ENCODE measurements at places on chromosomes 16 and 17.

- peak; percentile 42 for DNase-seq
Measured at GRCh38 chr16:82368041-82368440, 198.0 kb upstream of the MPHOSPH6 start.

- no peak for DNase-seq
Measured at GRCh38 chr16:48963306-48963705, 318.3 kb downstream of the CBLN1 start.

GRCh38 chr16:89143911-89144675, 27.5 kb upstream of the CDH15 start:
- no peak for DNase-seq

- DNase-seq: no peak
Measured at GRCh38 chr16:2675714-2676113, 6.6 kb upstream of the KCTD5 start.

DNA sequence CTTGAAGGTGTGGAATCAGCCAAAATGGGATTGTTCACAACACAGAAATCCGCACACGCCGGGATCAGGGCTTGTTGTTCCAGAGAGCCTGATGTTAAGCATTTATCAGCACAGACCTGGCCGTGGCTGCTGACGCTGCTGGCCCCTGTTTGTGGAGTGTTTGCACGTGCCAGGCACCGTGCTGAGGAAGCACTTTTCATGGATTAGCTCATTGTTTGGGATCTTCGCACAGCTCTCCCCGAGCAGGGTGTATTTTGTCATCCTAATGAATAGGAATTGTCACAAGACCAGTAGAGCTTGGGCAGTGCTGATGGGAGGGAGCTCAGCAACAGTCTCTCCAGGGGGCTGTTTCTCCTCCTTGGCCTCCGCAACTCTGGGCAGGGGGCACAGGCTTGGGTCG, 160.4 kb upstream of the PLCG2 start:
- DNase-seq: no peak

GRCh38 chr17:71055128-71055527, 885.8 kb downstream of the KCNJ2 start:
- DNase-seq: no peak

DNA sequence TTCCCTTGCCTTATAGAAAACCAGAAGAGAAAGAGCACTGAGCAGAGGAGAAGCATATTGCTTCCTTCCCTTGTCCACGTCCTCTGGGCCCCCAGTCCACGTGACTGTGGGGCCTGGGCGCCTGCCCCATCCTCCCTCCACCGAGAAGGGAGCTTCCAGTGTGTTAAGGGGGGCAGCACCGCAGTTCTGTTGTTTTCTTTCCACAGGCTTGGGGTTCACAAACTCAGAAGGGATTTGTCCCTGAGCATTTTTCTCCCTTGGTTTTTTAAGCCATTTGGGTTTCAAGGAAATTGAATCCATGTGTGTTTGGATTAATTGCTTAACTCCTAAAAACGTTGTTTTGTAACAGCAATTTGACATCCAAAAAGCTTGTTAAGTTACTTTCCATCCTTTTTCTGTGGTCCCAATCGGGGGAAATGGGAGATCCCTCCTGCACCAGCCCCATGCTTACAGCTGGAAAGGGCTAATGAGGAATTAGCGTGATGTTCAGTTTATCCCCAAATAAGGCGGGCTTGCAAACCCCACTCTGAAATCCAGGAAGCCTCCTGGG, 347.5 kb upstream of the TNRC6C start:
- DNase-seq: no peak

GRCh38 chr17:64448665-64449512, at the start of gene MILR1:
Gene MILR1, plus strand, starts transcription at chr17:64449115. Its CDS starts 54 bp downstream, at chr17:64449169.
- DNase-seq: peak; percentile 89

DNA sequence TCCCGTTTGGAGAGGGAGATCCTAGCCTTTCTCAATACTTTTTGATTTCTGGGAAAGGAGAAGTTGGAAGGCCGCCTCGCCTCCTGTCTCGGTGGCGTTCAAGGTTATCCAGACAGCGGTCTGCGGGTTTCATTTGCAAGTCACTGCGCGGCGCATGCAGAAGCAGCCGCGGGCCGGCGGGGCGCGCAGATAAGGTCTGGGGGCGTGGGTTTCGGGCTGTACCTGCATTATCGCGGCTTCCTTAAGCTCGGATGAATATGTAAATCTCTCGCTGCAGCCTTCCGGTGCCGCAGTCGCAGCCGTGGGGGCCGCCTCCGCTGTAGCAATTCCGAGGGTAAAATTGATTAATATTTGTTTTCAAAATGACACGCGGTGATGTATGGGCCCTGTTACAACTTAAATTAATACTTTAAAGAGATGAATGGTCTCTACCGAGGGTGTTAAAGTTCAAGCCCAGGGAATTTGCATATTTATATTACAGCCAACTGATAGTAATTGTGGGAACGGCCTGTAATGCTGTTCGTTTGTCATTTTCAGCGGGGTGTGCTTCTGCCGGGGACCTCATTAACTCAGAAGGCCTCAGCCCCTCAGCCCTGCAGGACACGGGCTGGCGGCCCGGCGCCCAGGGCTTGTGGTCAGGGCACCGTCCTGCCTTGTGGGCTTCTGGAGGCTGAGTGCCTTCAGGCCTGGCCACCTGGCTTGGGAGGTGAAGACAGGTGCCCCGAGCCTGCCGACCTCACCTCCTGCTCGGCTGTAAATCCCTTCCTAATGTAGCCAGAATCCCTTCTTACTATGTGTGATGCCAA, 99.4 kb downstream of the CYLD start:
- no peak for DNase-seq

GRCh38 chr17:2214929-2215615, 88.5 kb downstream of the SMG6 start:
- DNase-seq: peak; percentile 35

- DNase-seq: no peak
Measured at GRCh38 chr16:50088302-50088701, 22.5 kb downstream of the HEATR3 start.

DNA sequence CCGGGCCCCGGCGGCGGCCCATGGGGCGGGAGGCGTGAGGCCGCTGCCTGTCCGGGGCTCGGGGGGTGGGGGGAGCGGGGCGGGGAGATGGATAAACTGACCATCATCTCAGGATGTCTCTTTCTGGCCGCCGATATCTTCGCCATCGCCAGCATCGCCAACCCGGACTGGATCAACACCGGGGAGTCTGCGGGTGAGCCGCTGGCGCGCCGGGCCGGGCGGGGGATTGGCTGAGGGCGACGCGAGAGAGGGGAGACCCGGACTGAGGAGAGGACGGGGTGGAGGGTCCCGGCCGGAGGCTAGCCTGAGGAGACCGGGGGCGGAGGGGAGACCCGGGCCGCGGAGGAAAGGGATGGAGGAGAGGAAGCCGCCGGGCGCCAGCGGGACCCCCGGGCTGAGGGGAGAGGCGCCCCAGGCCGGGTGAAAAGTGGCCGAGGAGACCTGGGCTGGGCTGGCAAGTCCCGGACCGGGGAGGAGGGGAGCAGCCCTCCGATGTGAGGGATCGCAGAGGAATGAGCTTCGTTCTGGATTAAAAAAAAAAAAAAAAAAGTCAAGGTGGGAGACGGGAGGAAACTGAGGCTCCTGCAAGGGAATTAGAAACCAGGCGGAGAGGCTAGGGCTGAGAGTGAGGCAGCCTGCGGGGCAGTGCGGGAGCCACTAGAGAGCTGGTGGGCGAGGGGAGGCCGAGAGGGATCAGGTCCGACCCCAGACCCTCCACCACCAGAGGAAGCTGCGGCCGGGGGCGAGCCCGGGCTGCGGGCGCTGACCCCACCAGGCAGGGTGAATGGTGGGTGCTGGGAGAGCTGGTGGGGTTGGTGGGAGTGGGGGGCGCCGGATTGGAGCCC, 526 bp downstream of the MOSMO start:
- peak; percentile 16 for DNase-seq

- no peak for DNase-seq
Measured at GRCh38 chr17:81261582-81262336, 22.6 kb downstream of the NDUFAF8 start.

DNA sequence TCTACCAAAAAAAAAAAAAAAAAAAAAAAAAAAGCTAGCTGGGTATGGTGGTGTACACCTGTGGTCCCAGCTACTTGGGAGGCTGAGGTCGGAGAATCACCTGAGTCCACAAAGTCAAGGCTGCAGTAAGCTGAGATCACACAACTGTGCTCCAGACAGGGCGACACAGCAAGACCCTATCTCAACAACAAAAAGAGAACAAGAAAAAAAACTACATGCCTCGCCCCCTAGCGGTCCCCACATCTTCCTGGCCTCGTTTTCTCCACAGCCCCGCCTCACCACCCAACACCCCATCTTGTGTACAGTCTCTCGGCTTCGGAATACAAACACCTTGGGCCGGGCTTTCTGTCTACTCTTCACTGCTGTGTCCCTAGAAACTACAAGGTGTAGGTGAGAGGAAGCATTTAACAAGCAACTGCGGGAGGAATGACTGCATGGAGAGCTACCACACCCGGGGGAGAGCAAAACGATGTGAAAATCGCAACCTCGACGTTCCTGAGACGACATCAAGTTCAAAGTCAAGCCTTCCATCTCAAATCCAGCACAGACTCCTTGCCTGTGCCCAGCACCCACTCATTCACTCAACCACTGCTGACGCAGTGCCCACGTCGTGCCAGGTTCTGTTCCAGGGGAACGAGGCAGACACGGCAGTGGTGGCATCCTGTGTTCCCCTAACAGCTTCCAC, 9.0 kb downstream of the NTAN1 start:
- DNase-seq: no peak

GRCh38 chr16:88003736-88004135, 52.5 kb downstream of the BANP start:
- no peak for DNase-seq

DNA sequence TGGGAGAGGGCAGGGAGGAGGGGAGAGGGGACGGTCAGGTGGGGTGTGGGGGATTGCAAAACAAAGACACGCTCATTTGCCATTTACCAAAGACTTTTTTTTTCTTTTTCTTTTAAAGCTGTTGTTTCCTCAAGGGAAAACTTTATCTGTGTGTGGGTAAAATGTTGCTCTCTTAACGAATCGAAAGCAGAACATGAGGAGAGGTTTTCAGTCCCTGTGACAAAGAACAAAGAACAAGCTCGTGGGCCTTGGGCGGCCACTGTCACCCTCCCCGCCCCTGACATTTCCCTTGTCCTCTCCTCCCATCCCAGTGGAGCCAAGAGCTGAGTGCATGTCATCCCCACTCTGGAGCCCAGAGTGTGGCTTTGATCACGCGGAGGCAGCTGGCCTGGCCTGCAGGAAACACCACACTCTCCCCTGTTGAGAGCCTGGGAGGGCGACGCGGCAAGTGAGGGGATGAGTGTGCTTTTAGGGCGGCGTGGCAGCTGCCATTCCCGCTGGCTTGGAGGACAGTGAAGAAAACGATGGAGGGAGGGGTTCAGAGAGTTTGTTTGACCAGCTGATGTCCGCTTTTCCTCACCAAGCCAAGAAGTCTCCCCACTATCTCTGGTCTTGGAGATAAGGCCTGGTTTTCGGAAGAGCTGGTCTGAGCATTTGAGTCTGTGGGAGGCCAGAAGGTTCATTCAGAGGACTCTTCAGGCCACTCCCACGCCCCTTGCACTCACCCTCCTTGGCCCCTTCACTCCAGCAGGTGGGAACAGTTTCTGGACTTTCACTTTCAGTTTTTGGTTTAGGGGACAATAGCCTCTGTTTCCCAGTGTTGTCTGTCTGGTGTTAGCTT, 11.4 kb downstream of the CCR7 start:
- no peak for DNase-seq

DNA sequence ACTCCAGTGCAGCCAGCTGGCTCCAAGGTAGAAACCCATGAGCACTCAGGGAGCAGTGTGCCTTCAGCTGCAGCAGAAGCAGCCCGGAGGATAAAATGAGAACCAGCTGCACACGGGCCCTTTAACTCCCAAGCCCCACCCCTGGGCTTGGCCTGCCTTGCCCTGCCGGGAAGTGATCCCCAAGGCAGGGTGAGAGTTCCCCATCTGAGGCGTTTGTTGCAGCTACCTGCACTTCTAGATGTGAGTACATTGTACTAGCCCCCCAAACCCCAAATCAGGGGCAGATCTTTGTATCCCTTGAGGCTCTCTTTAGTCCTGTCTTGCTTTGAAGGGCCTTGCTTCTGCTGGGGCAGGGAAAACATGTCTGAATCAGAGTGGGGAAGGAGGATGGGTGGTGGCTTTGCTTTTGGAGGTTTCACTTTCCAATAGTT, at the start of gene MVP:
Gene MVP, plus strand, starts transcription at position 192 of the 431 bp plus-strand sequence. CDS start 10,088 bp downstream, outside the sequence.
- peak; percentile 56 for DNase-seq

DNA sequence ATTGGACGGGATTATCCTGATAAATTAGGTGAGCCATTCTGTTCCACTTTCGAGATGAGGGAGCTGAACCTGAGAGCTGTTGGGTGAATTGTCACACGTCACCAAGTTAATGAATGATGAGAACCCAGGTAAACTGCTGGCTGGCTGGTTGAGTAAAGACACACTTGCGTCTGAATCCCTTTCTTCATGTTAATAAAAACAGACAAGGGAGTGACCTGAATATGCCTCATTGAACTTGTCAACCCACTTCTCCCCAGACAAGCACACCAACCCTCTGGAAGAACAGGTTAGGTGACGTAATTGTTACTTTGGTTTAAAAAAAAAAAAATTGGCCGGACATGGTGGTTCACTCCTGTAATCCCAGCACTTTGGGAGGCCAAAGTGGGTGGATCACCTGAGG, 400.9 kb upstream of the CDH5 start:
- no peak for DNase-seq
